Breast epithelium (tissue), 4 donors: ENCODE measurements at places on chromosomes 13 and 19.

- no peak for DNase-seq
These were observed 8.2 kb downstream of the PKN1 start for GRCh38 chr19:14441041-14441938.

DNA sequence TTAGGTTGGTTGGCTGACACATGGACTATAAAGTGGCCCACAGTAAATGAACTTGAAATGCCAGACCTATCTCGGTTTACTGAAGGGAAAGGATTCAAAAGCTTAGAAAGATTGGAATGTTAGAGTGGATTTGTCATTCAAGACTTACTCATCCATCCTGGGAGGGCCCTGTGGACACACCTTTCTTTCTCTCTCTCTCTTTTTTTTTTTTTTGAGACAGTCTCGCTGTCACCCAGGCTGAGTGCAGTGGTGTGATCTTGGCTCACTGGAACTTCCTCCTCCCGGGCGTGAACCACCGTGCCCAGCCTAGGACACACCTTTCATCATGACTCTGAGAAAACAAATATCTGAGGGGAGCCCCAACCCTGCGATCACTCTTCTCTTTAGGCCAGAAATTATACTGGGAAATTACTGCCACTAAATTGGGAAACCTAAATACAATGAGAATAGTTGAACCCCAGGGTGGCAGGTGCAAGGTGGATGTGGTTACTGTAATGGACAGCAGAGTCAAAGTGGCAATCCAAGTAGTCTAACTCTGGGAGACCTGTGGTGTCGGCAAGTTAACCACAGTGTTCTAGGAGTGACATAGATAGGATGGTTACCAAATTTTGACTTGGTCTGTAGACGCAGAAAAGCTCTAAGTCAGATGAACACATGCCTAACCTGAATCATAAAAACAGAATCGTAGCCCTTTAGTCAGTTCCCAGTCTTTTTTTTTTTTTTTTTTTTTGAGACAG, 47.1 kb upstream of the ZMYM5 start:
- no peak for DNase-seq

DNA sequence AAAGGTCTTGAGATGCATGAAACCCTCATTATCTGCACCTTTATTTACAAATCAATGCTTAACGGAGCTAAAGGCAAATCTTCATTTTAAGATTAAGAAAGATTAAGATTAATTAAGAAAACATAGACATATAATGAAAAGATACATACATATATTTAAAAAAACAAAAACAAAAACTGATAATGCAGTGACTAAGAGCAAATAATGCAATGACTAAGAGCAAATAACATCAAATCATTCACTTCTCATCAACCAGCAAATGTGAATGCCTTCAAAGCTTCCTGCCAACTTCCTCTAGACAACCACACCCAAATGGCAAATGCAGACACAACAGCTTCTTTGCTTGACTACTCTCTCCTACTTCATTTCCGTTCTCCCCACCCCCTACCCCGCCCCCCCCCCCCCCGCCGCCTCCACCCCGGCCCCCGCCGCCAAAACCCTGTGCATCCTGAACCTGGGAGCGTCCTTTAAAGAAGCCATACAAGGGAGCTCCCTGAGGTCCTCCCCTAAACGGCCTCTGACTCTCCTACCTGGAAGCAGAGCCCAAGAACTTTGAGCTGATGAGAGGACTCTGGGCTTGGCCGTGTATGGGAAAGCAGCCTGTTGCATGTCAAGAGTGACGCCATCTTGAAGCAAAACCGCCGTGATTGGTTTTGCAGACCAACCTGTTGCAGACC, 24.5 kb downstream of the TEX101 start:
- no peak for DNase-seq

GRCh38 chr13:79861731-79862130, 380.8 kb downstream of the NDFIP2 start:
- DNase-seq = no peak

DNA sequence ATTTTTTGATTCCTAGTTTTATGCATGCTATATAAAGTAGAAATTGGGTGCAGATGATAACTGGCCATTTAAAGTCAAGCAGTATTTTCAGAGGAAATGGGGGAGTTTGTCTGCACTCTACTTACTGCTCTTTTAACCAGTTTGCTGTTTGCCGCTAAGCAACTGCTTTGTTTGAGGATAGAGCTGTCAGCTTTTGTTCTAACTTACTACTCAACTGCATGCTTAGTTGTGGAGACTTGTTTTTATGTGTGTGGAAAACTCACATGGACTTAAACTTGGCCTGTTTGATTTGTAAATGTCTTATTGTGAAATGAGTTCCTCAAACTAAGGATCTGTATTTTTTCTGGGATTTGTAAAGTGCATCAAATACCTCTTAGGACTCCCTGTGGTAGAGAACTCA, 591.1 kb downstream of the PCDH9 start:
- no peak for DNase-seq

DNA sequence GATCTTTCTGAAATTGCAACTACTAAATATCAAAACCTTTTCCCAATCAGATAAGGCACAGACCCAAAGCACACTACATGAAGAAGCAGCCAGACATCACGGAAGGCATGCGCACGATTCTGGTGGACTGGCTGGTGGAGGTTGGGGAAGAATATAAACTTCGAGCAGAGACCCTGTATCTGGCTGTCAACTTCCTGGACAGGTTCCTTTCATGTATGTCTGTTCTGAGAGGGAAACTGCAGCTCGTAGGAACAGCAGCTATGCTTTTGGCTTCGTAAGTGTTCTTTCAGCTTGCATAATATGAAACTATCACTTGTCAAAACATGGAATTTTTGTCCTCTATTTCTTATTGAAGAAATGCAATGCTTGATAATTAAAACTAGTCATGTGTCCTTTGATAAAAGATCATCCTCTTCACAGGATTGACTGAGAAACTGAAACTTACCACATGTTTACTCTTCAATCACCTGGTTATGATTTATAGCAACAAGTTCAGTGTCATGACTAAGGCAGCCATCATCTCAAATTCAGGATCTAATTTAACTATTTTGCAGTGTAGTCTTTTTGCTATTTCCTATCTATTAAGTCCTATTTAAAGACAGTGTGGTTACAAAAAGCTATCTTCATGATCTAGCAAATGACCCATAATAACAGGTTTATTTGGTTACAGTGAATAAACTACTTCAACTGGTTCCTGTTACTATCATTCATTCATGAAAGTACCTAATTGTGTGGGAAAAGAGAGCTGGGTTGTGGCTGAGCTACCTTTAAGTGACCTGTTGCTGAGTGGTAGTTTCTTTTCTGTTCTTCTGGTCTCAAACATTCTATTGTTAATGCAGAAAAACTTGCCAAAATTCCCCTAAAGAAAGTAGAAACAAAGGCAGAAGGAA, 6.5 kb downstream of the CCNA1 start:
- no peak for DNase-seq

GRCh38 chr19:14659874-14660489, 14.7 kb downstream of the ADGRE3 start:
- DNase-seq = no peak

DNA sequence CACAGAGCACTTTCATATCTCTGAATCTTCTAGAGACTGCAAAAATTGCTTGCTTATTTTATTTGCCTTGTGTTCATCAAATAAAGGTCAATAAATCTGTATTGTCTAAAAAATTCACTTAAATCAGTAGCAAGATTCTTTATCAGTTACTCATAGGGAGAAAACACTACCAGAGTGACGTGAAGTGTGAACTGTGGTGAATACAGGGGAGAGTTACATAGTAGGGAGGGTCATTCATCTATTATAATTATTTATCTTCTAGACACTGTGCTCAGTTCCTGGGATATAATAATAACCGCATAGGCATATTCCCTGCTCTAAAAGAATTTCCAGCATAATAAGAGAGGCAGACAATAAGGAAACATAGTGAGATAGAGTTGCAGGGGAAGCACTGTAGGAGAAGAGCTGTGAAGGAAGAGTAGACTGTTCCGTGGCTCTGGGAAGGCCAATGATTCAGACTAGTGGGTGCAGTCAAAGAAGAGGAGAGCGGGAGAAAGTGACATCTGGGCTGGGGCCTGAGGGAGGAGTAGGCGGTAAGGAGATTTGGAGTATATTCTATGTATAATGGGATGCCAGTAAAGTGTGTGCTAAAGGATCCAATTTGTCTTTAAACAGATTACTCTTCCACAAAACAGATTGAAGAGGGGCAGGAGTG, 84.0 kb upstream of the TDRD3 start:
- DNase-seq = no peak

DNA sequence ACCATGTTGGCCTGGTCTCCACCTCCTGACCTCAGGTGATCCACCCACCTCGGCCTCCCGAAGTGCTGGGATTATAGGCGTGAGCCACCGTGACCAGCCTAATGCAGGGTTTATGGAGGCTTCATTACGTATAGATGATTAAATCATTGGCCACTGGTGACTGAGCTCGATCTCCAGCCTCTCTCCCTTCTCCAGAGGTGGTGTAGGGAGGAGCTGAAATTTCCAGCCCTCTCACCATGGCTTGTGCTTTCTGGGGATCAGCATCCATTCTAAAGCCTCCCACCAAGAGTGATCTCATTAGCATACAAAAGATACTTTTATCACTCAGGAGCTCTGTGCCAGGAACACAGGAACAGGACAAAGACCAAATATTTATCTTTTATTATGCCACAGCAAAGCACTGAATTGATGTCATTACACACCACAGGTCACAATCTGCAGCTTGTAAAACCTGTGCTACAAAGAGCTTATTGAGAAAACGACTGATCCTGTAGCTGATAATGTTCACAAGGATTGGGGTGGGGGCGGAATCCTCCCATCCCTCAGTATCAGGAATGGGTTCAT, 32.4 kb downstream of the RHPN2 start:
- no peak for DNase-seq
